ENCODE measurements at places on chromosomes 12 and 14.
A peak's percentile ranks its signal among the peaks of the same experiment; 100 is the strongest.

- H3K27me3 ChIP-seq: no peaks in the 10 kb centered on the region
- H3K36me3 ChIP-seq: peaks cover 6% of the 10 kb centered on the region
- no peak overlapping the region for H3K4me3 ChIP-seq
These were observed 99.6 kb downstream of the SLC25A47 start for GRCh38 chr14:100422556-100423316.

DNA sequence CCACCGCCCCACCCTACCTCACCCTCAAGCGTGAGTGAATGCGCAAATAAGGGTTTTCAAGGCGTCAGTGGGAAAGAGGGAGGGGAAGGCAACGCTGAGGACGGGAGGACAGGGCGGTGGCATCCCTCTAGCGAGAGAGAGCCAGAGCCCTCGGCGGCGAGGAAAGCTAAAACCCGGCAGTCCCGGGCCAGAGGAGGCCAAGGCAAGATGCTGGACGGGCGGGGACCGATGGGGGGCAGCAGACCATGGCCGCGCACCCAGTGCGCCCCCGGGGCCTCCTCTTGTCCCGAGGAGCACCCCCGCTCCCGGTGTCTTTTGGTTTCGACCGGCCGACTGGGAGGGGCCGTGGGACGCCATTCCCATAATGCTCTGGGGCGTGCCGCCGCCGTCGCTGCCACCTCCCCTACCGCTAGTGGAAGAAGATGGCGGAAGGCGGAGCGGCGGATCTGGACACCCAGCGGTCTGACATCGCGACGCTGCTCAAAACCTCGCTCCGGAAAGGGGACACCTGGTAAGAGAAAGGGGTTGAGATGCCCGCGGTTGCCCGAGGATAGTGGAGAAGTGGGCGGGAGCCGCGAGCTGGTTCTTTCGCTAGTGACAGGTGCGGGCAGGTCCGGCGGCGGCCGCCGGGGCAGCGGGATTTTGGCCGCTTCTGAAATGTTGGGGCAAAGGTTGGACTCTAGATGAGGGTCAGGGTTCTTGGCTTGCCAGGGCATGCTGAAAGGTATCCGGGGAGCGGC is at the start of gene USP15:
USP15 (plus strand) TSS at position 412 of the 740 bp plus-strand sequence; CDS start at position 423, 11 bp downstream.
- no peaks in the 10 kb centered on the region for H3K36me3 ChIP-seq
- ATAC-seq: peak; percentile 95
- H3K27me3 ChIP-seq: no peaks in the 10 kb centered on the region
- H3K4me3 ChIP-seq: peak within 1 kb of the TSS; percentile 93
- H3K4me1 ChIP-seq: peaks cover 34% of the 10 kb centered on the region

- ATAC-seq: no peak
- no peaks in the 10 kb centered on the region for H3K27me3 ChIP-seq
- no peaks in the 10 kb centered on the region for H3K36me3 ChIP-seq
- no peak overlapping the region for H3K4me3 ChIP-seq
These were observed 162.4 kb downstream of the AKAP6 start for GRCh38 chr14:32491416-32492016.

- no peaks in the 10 kb centered on the region for H3K27me3 ChIP-seq
- H3K4me3 ChIP-seq: no peak overlapping the region
- H3K36me3 ChIP-seq: peaks cover 69% of the 10 kb centered on the region
- H3K27ac ChIP-seq: no peak overlapping the region
These were observed 101.1 kb downstream of the RFLNA start for GRCh38 chr12:124395986-124396385.

GRCh38 chr12:22271023-22271422 is 63.5 kb downstream of the ST8SIA1 start:
- H3K36me3 ChIP-seq: no peaks in the 10 kb centered on the region
- ATAC-seq: no peak
- H3K4me3 ChIP-seq: no peak overlapping the region
- no peak overlapping the region for H3K27ac ChIP-seq

DNA sequence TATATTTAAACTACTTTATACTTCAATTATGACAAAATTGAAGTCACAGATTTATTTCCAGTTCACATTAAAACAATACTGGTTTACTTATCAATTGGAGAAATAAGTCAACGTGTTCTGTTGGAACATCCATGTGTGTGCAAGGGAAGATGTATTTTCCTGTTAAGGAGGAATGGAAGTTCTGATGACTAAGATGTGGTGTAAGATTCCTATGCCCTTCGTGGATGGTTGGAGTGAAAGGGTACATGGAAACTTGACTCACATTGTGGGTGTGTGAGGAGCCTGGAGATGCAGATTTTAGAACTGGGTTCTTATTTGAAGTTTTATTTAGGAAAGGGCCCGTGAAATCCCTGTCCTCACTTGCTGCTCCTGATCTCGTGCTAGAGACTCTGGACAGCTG is 95.3 kb downstream of the CATSPERB start:
- no peaks in the 10 kb centered on the region for H3K27me3 ChIP-seq
- no peak overlapping the region for H3K4me3 ChIP-seq
- no peak overlapping the region for H3K27ac ChIP-seq
- no peaks in the 10 kb centered on the region for H3K36me3 ChIP-seq
- no peak for ATAC-seq

- no peaks in the 10 kb centered on the region for H3K27me3 ChIP-seq
- H3K4me1 ChIP-seq: no peaks in the 10 kb centered on the region
- no peak overlapping the region for H3K27ac ChIP-seq
- no peak overlapping the region for H3K4me3 ChIP-seq
These were observed 769.4 kb upstream of the USP15 start for GRCh38 chr12:61490526-61491498.

DNA sequence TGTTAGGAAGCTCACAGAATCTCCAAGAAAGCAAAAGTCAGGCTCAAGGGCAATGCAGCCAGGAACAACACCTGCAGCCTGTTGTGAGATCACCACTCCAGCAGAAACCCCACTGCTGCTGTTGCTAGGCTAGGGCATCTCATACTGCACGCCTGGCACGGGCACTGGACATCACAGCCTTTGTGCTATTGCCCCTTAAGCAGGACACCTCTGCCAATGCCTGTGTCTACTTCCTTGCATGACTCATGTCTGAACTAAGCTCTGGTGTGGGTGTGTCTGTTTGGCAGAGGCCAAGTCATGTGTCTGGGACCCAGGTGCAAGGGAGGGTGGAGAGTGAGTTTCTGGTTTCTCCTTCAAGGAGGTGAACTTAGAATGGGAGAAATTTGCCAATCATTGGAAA is 10.0 kb upstream of the DDX47 start:
- peak; percentile 85 for ATAC-seq
- no peaks in the 10 kb centered on the region for H3K27me3 ChIP-seq
- H3K4me1 ChIP-seq: peaks cover 72% of the 10 kb centered on the region
- no peak overlapping the region for H3K4me3 ChIP-seq

Measured in stimulated activated memory B cell treated with anti-CD40 and anti-IgM and Interleukin-4, amounts not matched to agents 10 μg/mL and 1 μg/mL and 100 μg/mL, for 72 hours (primary cell).